ENCODE measurements at places on chromosomes 16 and 17.

- no peak for DNase-seq
Observed at GRCh38 chr17:70158180-70158579, 11.2 kb upstream of the KCNJ2 start.

DNA sequence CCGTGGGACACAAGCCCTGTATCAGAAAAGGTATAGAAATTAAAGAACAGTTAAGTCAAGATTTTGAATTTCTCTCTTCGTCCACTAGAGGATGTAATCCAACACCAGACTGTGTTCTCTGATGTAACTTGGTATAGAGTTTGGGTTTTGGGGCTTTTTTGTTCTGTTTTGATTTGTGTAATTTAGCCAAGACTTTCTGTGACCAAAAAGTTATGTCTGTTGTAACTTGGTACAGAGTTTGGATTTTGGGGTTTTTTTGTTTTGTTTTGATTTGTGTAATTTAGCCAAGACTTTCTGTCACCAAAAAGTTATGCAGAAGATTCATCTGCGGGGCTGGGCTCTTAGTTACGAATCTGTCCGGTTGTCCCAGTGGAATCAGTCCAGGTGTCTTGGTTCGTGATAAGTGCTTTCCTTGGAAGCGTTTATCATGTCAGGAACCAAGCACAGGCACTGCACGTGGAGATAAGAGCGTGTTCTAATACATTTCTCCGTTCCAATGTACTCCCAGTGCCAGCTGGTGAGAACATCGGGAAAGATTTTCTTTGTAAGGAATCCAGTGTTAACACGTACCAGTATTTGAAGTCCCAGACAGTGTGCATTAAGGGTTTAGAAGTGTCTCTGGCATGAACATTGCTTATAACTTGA lies 44.1 kb upstream of the SEC14L1 start:
- DNase-seq: no peak

- no peak for DNase-seq
Observed at GRCh38 chr16:4674926-4675530, 18.3 kb upstream of the NUDT16L1 start.

- DNase-seq: no peak
Observed at GRCh38 chr17:29151567-29151966, 28.6 kb downstream of the MYO18A start.

DNA sequence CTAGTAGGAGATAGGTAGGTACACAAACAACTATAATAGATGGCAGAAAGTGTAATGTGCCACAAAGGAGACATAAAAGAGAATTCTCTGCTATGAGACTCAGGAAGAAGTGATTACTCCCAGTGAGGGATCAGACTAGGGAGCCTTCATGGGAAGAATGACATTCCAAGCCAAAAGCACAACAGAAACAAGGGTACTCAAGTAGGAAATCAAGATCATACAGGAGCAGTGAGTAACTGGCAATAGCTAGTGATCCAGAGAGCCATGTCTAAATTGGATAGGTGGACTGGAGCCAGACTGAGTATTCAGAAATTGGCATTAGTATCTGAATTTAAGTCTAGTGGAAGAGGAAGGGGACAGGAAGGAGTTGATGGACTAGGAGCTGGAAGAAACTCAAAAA lies 10.7 kb downstream of the RFFL start:
- DNase-seq: no peak

DNA sequence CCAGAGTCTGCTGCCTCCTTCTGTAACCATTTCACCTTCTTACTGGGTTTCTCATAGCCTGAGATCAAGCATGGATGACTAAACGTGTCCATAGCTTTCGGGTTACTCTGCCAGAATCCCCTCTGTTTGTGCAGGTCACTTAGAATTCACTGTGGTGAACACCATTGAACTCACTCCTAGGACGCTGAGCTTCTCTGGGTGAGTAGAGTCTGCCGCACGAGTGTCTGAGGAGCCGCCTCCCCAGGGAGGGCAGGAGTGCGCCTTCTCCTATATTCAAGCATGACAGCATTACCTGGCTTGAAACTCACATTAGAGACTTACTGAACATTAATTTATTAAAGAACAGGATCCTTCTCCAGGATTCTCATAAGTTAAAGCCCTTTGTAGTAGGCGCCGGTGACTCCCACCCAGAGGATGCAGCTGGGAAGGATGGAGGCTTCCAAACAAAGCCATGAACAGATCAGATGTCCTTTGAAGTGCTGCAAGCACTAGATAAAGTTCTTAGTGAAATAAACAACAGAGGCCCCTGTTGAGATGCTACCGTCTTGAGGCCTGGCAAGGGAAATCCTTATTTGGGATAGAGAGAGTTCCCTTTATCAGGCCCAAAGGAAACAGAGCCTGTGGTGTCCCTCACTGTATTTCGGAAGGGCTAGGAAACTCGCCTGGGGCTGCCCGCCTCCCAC lies 144.6 kb upstream of the PLCG2 start:
- no peak for DNase-seq

DNA sequence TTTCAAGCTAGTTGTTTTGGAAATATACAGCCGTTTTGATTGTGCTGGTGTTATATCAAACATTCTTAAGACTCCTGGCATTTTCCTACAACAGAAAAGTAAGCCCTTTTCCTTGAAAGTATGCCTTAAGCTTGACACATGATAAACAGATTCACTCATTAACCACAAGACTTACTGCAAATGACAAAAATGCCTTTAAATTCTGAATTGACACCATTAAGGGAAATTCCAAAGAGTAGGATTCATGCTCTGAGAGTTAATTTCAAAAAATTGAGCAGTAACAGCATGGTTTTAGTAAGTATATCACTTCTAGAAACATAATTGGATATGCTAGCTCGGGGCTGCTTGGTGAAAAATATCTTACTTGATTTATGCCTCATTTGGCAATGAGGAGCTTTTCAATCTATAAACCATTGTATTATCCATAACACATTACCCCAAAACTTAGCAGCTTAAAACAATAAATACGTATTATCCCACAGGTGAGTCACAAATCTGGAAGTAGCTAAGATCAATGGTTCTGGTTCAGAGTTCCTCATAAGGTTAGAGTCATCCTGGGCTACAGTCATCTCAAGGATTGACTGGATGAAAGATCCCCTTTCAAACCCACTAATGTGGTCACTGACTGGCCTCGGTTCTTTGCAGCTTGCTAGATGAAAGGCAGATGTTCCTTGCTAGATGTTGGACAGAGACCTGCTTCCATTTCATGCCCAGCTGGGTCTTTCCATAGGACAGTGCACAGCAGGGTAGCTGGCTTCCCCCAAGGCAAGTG lies 8.2 kb upstream of the PHAF1 start:
- DNase-seq: no peak

DNA sequence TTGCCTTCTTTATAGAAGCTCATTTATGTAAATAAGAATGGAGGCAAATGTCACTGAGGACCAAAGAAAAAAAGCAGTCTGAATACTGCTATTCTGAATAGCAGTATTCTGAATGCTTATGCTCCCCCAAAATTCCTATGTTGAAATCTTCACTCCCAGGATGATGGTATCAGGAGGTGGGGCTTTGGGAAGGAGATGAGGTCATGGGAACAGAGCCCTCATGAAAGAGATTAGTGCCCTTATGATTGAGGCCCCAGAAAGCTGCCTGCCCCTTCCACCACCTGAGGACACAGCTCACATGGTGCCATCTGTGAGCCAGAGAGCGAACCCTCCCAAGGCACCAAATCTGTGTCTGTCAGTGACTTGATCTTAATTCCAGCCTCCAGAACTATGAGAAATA lies 28.8 kb downstream of the HEATR6 start:
- no peak for DNase-seq

DNA sequence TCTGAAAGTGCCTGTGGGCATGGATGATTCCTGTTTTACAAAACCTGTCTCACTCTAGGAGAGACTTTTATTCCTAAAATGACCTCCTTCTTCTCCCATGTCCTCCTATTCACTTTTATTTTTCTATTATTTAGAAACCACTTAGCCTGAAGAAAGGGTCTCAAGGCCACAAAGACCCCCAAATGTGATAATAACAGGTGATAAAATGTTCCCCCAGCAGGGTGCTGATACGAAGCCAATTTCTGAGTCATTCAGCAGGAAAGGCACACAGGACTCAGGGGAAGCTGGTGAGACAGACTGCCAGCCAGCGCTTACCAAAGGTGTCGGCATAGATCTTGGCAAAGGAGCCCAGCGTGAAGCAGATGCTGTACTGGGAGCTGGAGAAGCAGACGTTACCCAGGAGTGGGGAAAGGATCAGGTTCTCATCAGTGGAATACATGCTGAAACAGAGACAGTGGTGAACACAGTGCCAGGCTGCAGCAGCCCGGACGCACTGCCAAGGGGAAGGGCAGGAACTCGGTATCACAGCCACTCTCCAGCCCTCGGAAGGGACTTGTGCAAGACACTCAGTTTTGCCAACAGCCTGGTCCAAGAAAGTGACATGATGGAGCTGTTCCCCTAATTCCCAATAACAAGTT lies 24.6 kb downstream of the HIGD1B start:
- DNase-seq: no peak

GRCh38 chr17:72004011-72004427 lies 116.8 kb upstream of the SOX9 start:
- DNase-seq: no peak

GRCh38 chr16:77450790-77451487 lies 16.1 kb upstream of the ADAMTS18 start:
- DNase-seq: no peak

- DNase-seq: no peak
Observed at GRCh38 chr17:65292430-65292829, 155.3 kb downstream of the RGS9 start.

GRCh38 chr16:56161658-56162057 lies 29.6 kb upstream of the GNAO1 start:
- no peak for DNase-seq

GRCh38 chr17:28344011-28344410 lies 8.4 kb downstream of the TNFAIP1 start:
- DNase-seq: no peak

DNA sequence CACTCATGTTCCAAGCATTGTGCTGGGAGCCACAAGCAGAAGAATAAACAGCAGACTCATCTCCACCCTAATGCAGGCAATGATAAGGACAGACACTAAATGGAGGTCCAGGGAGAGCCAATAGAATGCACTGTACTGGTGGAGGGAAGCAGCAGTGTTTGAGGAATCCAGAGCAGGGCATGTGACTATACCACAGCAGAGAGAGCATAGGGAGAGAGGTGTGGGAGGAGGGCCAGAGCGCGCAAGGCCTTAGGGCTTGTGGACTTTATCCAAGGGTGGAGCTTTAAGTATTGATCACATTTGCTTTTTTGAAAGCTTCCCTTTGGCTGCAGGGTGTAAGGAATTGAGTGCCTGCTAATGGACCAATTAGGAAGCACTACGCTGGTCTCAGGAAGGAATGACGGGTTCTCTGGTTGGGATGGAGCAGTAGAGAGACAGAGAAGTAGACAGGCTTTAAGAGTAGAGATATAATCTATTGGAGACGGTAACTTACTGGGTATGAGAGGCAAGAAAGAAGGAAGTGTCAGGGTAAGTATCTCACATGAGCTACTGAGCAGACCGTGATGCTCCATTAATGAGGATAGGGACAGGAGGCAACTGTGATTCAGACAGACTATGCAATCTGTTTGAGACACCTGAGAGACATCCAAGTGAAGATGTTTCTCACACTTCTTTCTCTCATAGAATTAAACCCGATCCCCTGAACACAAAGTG lies 82.2 kb downstream of the MYO1D start:
- no peak for DNase-seq

DNA sequence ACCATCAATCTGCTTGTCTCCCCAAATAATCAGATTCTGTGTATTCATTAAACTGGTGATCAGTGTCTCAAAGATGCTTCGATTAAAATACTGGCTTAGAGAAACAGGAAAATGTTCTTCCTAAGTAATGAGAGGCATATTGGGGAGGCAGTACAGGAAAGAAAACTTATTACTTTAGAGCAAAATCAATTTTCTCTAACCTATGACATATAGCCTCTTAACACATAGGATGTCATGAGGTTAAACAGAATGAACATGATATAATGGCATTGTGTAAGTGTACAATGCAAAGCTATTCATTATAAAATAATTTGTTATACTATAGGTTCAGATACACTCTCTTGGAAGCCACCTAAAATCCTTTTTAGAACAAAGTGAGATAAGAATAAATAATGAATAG lies 819.3 kb downstream of the KCNJ2 start:
- no peak for DNase-seq

- no peak for DNase-seq
Observed at GRCh38 chr16:56639045-56639444, 579 bp downstream of the MT1A start.

DNA sequence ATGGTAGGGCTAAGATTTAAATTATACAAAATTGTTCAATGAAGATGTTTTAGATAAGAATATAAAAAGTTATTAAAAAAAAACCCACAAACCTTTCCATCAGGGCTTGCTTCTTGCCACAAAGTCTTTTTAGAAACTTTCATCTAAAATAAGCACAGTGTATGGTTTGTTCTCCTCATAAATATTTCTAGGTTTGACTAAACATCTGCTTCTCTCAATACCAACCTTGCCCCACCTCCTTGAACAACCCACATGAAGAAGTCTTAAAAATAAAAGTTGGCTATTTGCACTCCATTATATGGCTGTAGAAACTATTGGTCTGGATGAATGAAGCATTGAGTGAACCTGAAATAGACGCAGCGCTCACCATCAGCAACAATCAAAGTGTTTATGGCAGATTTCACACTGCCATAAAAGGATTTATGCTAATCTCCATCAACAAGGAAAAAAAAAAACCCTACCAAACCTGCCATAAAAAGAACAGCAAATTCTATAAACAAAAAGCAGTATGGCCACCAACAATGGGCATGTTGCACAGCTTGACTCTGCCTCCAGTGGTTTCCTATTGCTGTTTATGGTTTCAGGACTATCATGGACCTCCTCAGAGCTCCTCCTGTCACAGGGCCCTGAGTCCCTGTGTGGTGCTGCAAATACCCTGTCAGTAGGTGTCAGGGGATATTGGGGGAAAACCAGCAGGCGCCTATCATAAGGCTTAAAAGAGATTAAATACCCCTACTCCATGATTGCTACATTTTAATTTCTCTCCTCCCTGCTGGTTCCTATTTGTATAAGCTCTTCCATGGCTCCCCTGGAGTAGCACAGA lies 37.6 kb downstream of the SNX11 start:
- DNase-seq: no peak

GRCh38 chr17:16486373-16487250 lies 5.4 kb downstream of the LRRC75A start:
- no peak for DNase-seq

GRCh38 chr17:4040784-4041183 lies 76.5 kb upstream of the ATP2A3 start:
- no peak for DNase-seq

Measured in activated CD4-positive, CD25-positive, alpha-beta regulatory T cell (primary cell).